ENCODE measurements at places on chromosomes 12 and 14.

DNA sequence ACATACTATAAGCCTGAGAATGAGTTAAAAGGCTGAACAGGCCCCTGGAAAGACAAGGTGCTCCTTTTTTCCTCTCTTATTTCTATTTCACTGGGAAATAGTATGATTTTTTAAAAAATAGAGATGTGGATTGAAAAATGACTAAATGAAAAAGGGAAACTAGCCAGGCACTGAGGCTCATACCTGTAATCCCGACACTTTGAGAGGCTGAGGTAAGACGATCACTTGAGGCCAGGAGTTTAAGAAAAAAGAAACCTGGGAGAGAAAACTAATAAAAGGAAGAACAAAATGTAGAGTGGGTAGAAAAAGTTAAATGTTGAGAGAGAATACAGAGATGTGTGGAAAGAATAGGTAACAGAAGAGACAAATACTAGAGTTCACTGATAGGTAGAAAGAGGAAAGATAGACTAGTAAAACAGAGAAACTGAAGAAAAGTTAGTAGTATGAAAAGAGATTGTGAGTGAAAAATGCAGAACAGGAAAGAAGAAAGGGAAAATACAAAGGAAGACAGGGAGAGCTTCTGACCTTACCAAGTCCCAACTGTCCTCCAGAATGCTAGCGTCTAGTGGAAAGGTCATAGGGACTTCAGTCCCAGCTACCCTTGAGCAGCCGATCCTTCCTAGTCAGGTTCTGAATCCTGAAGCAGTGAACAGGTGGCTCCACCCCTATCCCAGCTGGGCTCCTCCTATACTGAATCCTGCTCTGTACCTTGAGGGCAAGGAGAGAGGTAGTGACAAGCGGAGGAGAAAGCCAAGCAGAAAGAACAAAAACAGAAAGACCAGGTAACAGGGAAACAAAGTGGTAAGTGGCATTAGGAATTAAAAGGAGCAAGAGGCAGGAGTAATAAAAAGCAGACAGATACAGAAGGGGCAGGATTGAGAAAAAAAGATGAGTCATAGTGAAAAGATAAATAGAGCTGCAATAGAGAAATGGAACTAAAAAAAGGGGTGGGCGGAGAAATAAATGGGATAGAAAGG lies 7.3 kb downstream of the TMEM116 start:
- no peak for DNase-seq

GRCh38 chr12:14186193-14186502 lies 179.3 kb upstream of the ATF7IP start:
- DNase-seq = no peak

- DNase-seq = no peak
Observed at GRCh38 chr12:99339663-99340062, 307.9 kb upstream of the GARIN6 start.

DNA sequence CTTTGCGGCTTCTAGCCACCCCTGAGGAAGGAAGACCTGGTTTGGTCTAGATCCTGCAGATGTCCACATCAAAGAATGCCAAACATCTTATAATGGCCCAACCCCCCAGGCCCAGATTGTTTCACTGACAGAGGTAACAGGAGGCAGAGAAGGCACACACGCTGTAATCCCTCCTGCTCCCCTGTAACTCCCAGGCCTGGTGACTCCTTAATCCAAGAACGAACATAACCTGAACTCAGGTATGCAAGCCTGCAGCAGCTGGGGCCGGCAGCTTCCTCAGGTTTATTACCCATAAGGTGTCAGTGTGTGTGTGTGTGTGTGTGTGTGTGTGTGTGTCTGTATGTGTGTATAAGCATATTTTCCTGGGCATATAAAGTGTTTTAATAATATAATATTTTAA lies 52.7 kb downstream of the ERH start:
- DNase-seq = no peak

DNA sequence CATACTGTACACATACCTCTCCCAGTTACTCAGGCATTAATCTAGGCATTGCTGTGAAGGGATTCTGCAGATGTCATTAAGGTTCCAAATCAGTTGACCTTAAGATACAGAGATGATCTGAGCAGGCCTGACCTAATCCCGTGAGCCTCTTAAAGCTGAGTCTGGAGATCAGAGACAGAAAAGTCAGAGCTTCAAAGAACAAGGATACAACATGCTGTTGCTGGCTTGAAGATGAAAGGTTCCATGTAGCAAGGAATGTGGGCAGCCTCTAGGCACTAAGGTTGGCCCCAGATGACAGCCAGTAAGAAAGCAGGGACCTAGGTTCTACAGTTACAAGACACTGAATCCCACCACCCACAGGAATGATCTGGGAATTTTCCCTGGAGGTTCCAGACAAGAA lies 81.1 kb downstream of the MAP1LC3B2 start:
- no peak for DNase-seq

GRCh38 chr12:68158432-68158831 lies 1.1 kb downstream of the IFNG start:
- peak; percentile 44 for DNase-seq

- no peak for DNase-seq
Observed at GRCh38 chr14:67111022-67111421, 78.2 kb upstream of the GARIN2 start.

GRCh38 chr14:98682033-98682432 lies 590.0 kb downstream of the BCL11B start:
- no peak for DNase-seq

DNA sequence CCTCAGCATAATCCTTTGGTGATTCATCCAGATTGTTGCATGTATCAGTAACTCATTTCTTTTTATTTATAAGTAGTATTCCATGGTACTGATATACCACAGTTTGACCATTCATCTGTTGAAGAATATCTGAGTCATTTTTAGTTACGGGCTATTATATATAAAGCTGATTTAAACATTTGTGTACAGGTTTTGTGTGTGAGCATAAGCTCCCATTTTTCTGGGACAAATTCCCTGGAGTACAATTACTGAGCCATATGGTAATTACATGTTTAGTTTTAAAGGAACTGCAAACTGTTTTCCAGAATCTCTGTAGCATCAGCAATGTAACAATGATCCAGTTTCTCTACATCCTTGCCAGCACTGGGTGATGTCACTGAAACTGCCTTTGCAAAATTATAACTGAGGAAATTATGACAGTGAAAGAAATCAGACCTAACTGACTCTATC lies 236.2 kb upstream of the KRR1 start:
- DNase-seq = peak; percentile 40

DNA sequence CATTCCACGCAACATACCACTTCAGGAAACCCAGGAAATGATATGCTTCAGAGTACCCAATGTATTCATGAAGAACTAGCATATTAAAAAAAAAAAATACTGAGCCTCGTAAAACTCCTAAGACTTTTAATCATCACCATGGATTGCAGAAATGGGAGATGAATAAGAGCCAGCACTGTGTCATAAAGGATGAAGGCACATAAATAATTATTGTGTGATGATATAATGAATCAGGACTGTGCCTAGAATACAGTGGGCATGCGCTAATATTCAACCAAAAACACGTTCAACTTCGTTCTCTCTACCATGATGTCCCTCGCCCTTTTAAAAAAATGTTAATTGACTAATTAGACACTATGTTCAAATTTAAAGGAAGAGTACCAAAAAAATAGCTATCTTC lies 68.7 kb downstream of the CIT start:
- DNase-seq = no peak

DNA sequence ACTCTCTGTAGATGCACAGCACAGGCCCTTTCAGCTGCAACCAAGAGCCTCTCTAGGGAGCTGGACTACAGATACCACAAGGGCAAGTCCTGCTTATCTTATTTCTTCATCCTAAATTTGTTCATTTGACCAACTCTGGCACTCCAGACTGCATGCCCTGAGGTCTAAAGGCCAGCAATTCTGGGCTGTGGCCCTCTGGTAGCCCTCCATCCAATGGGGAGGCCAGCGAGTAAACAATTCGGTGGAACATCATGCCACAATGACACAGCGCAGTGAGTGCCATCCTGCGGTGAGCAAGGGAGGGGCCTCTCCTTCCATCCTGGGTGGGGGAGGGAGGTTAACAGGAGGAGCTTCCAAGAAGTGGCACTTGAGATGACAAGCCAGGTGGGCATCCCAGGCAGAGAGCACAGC lies 652 bp upstream of the SELPLG start:
- no peak for DNase-seq

DNA sequence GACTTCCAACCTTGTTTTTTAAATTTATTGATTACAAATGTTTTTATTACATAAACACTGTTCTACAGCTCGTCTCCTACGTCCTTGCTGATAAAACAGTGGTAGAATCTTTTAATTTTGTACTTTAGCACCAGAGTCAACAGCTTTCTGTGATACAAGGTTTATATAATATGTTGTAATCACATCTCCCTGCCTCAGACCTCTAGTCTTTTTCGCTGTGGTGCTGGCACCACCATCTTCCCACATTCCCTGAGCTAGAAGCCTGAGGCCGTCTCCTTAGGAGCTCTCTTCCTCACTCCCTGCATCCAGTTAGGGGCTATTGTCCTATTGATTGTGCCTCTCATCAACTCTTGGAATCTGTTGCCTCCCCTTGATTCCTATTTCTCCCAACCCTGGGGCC lies 17.1 kb downstream of the MTHFD1 start:
- no peak for DNase-seq

GRCh38 chr14:64081174-64081746 lies 212.9 kb downstream of the ESR2 start:
- no peak for DNase-seq

DNA sequence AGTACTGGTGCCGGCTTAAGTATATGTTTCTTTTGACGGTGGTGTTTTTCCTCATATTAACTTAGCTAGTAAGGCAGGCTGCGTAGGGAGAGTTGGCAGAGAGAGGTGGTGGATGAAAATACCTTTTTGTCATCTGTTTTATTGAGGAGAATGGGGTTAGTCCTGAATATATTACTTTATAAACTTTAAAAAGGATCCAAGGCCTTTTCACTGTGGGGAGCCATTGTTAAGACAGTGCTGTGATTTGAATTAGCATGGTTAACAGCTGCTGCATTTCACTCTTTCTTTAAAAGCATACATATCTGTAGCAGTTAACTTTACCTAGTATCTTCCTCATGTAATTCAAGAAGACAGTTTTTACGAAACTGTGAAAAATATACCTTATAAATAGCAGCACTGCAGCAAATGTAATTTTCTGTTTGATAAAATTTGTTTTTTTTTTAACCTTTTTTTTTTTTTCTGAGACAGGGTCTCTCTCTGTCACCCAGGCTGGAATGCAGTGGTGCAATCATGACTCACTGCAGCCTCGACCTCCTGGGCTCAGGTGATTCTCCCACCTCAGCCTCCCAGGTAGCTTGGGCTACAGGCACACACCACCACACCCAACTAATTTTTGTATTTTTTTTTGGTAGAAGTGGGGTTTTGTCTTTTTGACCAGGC lies 57.1 kb downstream of the AEBP2 start:
- peak; percentile 40 for DNase-seq

DNA sequence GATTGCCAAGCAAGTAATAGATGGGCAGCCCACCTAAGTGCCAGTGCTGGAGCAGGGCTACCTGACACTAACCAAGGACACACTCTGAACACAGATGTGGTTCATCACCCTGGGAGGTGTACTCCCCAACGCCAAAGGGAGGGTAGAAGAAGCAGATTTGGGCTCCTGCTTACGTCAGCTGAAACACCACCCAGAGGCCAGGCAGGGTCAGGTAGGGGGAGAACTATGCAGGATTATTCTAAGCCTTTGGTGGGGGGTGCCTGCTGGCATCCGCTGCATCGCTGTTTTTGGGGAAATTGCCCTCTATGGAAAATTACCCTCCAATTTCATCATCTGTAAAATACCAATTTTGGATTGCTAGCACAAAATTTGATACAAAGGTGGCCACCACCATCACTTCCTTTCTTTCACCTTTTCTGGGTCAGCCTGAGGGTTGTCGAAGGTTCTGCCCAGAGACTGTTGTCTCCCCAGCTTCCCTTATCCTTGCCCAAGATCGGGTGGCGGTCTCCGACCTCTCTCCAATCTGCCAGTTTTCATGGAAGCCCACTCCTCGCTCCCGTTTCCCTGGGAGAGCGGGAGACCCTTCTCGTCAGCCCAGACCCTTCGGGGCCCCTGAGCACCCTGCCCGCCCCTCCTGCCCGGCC lies 535 bp downstream of the BIN2 start:
- no peak for DNase-seq

- no peak for DNase-seq
Observed at GRCh38 chr12:52800259-52800917, 4.5 kb upstream of the KRT3 start.

GRCh38 chr12:52669426-52669825 lies 10.8 kb downstream of the KRT1 start:
- no peak for DNase-seq

DNA sequence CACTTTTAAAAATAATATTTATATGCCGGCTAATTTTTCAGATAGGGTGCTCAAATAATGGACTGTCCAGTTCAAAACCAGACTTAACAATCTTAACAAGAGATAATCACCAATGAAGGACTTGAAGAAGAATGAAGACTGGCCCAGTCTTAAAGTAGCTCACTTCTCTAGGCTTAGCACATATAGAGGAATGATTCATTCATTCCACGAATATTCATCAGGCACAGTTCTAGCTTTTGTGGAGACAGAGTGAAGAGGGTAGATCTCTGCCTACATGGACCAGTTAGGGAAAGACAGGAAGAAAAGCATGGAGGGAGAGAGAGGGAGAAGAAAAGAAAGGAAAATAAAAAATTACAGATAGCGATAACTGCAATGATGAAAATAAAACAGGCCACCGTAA lies 42.8 kb upstream of the METAP2 start:
- no peak for DNase-seq

GRCh38 chr14:71416392-71416791 lies 509.1 kb downstream of the PCNX1 start:
- DNase-seq = no peak

- DNase-seq = peak; percentile 28
Observed at GRCh38 chr12:116295327-116296263, 18.1 kb upstream of the MED13L start.

DNA sequence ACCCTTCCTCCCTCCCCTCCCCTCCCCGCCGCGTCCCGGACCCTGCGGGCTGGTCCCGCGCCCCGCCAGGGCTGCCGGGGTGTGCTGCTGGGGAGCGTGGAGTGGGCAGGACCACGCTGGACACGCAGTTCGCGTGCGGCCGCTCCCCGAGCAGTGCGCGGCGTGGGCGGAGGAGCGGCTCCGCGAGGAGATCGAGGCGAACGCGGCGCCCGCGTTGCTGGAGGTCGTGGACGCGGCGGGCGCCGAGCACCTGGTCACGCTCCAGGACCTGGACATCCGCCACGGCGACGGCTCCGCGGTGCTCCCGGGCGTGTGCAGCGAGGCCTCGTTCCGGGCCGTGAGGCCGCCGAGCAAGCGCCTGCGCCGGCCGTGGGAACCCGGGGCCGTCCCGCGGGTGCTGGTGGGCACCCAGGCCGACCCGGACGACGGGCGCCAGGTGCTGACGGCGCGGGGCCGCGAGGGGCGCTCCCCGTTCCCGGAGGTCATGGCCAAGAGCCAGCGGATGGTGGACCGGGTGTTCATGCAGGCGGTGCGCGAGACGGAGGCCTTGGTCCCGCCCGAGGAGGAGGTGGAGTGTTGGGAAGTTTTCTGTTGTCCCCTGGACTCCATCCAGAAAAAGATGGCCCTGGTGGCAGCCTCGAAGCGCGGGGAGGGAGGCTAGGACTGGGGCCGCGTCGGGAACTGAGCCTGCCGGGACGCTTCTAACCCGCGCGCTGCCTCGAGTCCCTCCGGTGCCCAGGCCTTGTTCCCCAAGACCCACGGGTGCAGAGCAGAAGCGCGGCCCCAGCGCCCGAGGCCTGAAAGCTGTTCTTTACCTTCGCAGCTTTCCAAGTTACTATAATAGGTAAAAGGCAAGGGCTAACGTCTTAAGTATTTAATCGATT lies 54.7 kb upstream of the EIF5 start:
- DNase-seq = no peak

GRCh38 chr14:92528486-92529100 lies 15.0 kb downstream of the RIN3 start:
- DNase-seq = no peak
